ENCODE measurements at places on chromosomes 7 and 10.

GRCh38 chr7:84783141-84783778 is 403.6 kb downstream of the SEMA3D start:
- no peak for DNase-seq

DNA sequence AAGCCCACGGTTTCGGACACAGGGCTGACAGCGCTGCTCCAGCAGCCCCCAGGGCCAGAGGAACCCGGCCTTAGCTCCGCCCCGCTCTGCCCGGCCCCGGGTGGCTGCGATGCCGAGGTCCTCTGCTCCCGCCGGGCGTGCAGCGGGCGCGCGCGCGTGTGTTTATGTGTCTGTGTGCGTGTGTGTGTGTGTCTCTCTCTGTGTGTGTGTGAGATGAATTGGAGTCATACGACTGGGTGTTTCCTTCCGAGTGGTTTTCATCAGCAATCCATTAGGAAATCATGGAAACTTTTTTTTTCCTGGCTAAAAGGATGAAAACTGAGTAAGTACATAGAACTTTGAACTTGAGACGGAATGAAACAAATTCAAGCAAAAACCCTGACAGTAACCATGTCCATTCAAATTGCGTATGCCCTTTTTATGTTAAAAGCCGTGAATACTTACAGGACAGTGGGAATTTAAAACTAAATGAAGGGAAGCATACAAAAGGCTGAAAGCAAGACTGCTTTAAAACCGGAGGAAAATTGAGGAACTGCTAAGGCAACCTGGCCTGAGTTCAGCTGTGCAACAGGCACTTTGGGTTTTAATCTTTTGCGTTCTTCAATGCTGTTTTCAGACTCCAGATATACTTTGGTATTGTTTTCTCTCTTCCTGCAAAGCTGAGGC is at the start of gene CPED1:
Gene CPED1 (plus strand): TSS at position 121 of the 666 bp plus-strand sequence. CDS start 911 bp downstream, outside the sequence.
- DNase-seq, result peak; percentile 7

DNA sequence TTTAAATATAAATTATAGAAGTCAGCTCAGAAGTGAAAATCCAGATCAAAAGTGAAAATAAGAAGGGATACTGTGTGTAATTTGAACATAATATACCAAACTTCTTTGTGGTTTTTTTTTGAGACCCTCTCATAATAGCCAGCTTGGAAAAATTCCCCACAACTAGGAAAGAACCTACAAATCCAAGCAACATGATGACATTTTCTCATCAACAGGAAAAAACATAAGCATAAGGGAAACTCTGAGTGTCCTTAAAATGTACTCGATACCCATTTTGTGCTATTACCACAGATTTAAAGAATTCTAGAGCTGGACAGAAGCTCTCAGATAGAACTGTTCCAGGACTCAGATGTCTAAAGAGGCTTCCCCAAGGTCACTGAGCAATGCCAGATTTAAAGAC is 214.8 kb upstream of the KLF14 start:
- no peak for DNase-seq

DNA sequence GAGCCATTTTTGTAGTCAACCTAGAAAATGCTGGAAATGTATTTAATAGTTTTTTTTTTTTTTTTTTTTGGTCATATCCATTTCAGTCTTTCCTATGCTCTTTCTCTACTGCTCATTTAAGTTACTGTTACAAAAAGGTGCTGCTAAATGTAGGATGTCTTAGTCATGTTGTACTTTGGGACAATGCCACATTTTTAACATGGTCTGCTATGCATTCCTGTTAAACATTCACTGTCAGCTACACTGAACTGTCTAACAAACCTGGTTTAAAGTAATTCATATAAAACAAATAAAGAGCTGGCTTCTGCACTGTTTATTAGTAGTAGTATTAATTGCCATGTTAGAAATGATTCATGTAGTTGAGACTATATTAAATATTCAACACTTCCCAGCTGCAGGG is 108.6 kb downstream of the NSUN6 start:
- no peak for DNase-seq

- no peak for DNase-seq
These were observed 44.9 kb downstream of the BEND7 start for GRCh38 chr10:13483951-13484350.

GRCh38 chr7:138228119-138228518 is 151.9 kb downstream of the AKR1D1 start:
- DNase-seq, result no peak

- DNase-seq, result no peak
These were observed 405.9 kb downstream of the ADRA2A start for GRCh38 chr10:111482621-111483216.

- no peak for DNase-seq
These were observed 166.8 kb downstream of the SORCS1 start for GRCh38 chr10:106997721-106998120.

GRCh38 chr10:131695496-131696165 is 205.2 kb upstream of the PPP2R2D start:
- DNase-seq, result no peak

DNA sequence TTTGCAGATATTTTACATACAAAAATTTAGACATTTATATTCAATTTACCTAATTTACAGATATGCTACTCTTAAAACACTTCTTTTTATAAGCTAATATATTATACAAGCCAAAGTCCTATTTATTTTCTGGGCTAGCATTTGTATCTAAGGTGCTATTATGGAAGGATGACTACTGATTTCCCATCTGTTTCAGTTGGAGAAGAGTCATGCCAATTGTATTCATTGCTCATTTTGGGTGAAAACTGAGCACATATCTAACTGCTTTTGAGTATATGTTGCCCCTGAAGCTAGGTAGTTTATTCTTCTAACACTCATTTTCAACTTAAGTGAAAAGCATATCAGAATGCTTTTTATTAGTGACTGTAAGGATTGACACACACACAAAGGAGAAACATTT is 172.9 kb downstream of the CDK14 start:
- no peak for DNase-seq

GRCh38 chr7:2472739-2473138 is 3.5 kb downstream of the GRIFIN start:
- DNase-seq, result no peak

- DNase-seq, result no peak
These were observed 78.5 kb downstream of the GRID1 start for GRCh38 chr10:86287966-86288579.

DNA sequence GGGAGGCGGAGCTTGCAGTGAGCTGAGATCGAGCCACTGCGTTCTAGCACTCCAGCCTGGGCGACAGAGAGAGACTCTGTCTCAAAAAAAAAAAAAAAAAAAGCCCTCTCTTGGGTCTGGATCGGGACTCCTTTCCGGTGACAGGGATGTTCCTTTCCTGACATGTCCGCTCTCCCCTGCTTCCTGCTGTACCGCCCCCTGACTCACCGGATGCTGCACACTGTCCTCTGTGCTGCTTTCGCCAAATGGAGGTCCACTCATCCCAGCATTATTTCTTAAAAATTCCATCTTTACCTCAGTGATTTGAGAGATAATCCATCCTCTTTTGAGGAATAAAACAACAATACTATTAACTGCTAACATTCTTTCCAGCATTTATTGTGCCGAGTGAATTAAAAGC is 113.8 kb upstream of the EEPD1 start:
- no peak for DNase-seq

GRCh38 chr10:110503528-110504110 is 5.9 kb downstream of the DUSP5 start:
- no peak for DNase-seq

DNA sequence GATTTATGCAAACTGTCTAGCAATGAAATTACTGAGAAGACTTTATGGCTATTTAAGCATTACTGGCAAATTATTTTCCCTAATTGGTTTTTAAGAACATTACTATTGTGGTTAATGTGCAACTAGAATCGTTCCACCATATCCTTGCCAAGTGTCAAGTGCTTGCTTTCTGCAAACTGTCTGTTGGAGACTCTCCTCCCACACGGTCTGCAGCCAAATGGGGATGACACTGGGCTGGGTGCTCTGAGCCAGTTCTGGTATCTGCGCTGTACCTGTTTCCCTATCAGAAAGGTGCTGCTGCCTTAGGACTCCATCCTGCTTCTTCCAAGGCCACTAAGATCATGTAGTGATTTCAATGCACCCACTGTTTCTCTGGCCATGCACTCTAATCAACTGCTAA is 110.4 kb downstream of the RAMP3 start:
- DNase-seq, result no peak

- no peak for DNase-seq
These were observed 39.4 kb upstream of the CTNNA3 start for GRCh38 chr10:67735430-67735829.

DNA sequence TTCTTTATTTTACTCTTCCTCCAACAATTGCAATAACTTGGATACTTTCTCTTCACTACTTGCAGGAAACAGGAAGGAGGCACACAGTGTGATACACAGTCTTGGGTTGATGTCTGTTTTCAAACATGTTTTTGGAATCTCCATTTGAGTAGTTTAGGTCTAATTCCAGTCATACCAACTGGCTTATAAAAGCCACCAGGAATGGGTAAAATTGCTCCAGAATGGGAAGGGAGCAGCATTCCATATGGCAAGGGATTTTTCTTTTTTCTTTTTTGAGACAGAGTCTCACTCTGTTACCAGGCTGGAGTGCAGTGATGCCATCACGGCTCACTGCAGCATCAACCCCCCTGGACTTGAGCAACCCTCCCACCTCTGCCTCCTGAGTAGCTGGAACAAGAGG is 545.1 kb upstream of the GALNT17 start:
- DNase-seq, result no peak

GRCh38 chr7:38685851-38686250 is 54.7 kb upstream of the AMPH start:
- no peak for DNase-seq

GRCh38 chr7:149624006-149624405 is 126.4 kb upstream of the ZNF746 start:
- no peak for DNase-seq

DNA sequence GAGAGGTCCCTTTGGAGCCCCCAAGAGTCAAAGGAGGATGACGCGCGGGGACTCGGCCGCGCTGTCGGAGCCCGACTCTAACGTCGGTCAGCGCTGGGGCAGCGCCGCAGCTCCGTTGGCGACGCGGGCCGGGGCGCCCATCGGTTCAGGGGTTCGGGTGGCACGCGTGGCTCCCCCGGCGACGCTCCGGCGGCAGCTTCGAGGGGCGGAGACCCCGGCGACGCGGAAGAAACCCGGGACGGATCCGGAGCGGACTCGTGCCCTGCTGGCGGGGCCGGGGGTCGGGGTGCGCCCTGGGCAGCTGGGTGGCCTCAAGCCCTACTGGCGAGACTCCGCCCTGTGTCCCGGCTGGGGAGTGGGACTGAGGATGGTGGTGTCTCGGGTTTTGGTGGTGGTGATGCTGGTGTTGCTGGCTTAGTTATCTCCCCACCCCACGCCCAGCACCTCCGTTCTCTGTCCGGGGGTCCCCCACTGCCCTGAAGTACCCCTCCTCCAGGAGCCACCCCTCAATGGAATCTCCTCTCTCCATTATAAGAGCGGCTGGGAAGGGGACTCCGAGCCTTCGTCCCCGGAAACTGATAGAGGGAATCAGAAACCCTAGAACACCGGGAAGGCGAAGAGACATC is at the start of gene NAT16:
Gene NAT16 (minus strand): TSS at position 164 of the 626 bp plus-strand sequence. CDS start 5,486 bp downstream, outside the sequence.
- DNase-seq, result no peak

- DNase-seq, result no peak
These were observed 20.9 kb downstream of the FOXK1 start for GRCh38 chr7:4702961-4703512.

- no peak for DNase-seq
These were observed 133.7 kb downstream of the CREB5 start for GRCh38 chr7:28546067-28546466.

- DNase-seq, result no peak
These were observed 38.7 kb upstream of the NRBF2 start for GRCh38 chr10:63094405-63094804.

- no peak for DNase-seq
These were observed at the start of gene LOXL4 for GRCh38 chr10:98267894-98268693. LOXL4 (minus strand) TSS chr10:98268194; CDS start chr10:98263019, 5,175 bp downstream.

- DNase-seq, result no peak
These were observed 276.5 kb upstream of the SMIM30 start for GRCh38 chr7:113394856-113395255.

DNA sequence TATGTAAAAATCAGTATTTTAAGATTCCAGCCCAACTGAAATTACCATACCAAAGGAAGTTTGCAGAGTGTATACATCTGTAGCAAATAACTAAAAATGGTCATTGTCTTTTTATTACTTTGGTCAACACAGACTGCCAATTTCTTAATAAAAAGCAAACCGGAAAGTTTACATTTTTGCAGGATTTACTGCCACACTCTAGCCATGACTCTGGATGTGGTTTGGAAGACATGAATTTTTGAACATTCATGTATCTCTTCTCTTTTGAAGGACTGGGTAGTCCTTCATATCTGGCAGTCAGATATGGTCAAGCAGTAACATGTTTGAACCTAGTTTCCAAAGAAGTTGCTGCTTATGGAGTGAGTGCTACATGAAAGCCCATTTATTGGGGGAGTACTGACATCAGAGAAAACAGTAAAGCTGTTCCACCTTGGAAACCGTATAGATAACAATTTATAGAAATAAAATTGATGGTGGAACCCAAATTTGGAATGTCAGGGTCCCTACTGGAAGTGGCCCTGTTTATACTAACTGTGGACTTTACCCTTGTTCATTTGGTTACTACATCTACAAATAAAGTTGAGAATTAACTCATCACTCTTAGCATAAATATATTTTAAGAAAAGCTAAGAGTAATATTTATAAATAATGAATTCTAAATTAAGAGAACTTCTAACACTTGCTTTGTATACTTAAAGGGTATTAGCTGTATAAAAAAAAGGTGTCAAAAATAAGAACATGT is 84.6 kb downstream of the ZMYND11 start:
- no peak for DNase-seq

DNA sequence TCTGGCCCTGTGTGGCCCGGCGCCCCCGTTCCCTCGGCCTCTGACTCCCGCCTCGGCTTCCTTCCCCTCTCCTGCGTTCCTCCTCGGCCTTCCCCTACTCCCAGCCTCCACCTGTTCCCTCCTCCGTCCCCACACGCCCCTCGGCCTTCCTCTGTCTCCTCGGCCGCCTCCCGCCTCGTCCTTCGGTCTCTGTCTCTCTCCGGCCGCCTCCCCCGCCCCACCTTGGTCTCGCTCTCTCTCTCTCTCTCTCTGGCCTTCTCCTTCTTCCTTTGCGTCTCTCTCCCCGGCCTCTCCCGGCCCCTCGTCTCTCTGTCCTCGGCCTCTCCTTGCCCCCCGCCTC is 588 bp downstream of the GET4 start:
- no peak for DNase-seq

Measured in stimulated activated CD4-positive, alpha-beta T cell treated with anti-CD3 and anti-CD28 coated beads, Interleukin-1b, Interleukin-23, amount 100 ng/mL, for 1 hour (primary cell).